Central memory CD8-positive, alpha-beta T cell (primary cell): ENCODE measurements at places on chromosomes 12 and 14.

GRCh38 chr12:120121766-120122293, 5.3 kb upstream of the RAB35 start:
- H3K36me3 ChIP-seq = peaks cover 14% of the 10 kb centered on the region
- peaks cover 52% of the 10 kb centered on the region for H3K4me1 ChIP-seq
- H3K27ac ChIP-seq = peak overlapping the region; percentile 61
- no peaks in the 10 kb centered on the region for H3K27me3 ChIP-seq
- no peak for DNase-seq

DNA sequence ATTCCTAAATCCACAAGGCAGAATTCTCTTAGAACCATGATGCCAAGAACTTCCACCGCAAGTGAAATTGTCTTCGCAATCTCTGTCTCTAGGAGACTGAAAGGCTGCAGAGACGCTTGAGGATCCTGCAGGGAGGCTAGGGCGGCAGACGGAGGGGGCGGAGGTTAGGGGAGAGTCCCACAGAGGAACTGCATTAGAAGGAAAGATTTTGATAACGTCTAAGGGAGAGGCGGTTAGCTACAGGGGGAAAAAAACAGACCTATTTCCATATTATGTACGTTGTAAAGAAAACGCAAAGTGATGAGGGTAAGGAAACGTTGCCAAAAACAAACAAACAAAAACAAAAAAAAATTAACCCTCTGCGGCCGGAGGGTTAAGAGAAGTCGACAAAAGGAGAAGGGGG, 595 bp downstream of the KLHL28 start:
- H3K27ac ChIP-seq = no peak overlapping the region
- H3K4me3 ChIP-seq = no peak overlapping the region
- H3K36me3 ChIP-seq = peaks cover 11% of the 10 kb centered on the region
- H3K4me1 ChIP-seq = peaks cover 42% of the 10 kb centered on the region
- no peaks in the 10 kb centered on the region for H3K27me3 ChIP-seq

- no peaks in the 10 kb centered on the region for H3K4me1 ChIP-seq
- H3K27ac ChIP-seq = no peak overlapping the region
- no peak for DNase-seq
- no peak overlapping the region for H3K4me3 ChIP-seq
- no peaks in the 10 kb centered on the region for H3K27me3 ChIP-seq
Measured at GRCh38 chr14:75699331-75699730, 38.3 kb downstream of the TTLL5 start.

GRCh38 chr14:95444132-95445129, 72.0 kb downstream of the SYNE3 start:
- peaks cover 6% of the 10 kb centered on the region for H3K4me1 ChIP-seq
- H3K27me3 ChIP-seq = no peaks in the 10 kb centered on the region
- no peak overlapping the region for H3K27ac ChIP-seq
- no peak overlapping the region for H3K4me3 ChIP-seq
- peaks cover 23% of the 10 kb centered on the region for H3K36me3 ChIP-seq

- no peak for DNase-seq
- H3K27ac ChIP-seq = no peak overlapping the region
- no peaks in the 10 kb centered on the region for H3K4me1 ChIP-seq
- H3K4me3 ChIP-seq = no peak overlapping the region
Measured at GRCh38 chr14:84131924-84132323, 1398.0 kb upstream of the FLRT2 start.

DNA sequence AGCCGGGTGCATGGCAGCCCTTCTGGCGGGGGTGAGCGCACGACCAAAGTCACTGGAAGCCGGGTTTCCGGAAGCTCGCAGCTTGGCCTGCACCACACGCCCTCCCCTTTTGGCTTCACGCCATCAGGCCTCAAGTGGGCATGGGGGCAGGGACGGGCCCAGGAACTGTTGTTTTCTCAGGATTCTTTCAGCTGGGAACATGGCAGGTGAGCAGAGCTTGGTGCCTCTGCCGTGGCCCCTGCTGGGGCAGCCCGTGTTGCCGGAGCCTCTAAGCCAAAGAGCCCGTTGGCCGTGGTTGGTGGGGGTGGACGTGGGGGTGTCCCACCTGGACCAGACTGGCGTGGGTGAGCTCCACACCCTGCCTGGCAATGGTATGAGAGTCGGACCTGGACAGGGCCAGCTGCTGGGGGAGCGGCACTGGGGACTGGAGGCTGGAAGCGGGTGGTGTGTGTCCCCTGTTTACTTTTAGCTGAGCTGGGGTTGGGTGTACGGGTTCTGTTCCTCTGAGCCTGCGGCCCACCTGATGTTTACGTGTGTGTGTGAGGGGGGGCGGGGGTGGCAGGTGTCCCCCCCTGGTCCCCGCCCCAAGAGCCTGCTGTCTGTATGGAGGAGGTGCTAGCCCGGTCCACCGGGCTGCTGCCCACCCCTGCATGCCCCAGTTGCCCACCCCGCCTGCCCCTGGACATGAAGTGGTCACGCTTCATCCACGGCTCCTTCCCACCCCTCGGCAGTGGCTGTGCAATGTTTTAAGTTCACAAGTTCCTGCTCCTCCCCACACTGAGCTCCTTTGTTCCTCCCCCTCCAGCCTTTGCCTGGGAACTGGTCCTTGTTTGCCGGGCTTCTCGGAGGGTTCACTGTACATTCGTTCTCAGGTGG, 28.7 kb upstream of the PLD4 start:
- no peak overlapping the region for H3K27ac ChIP-seq
- H3K4me3 ChIP-seq = no peak overlapping the region
- H3K4me1 ChIP-seq = no peaks in the 10 kb centered on the region
- no peak for DNase-seq
